ENCODE measurements at places on chromosomes 6 and 20.

DNA sequence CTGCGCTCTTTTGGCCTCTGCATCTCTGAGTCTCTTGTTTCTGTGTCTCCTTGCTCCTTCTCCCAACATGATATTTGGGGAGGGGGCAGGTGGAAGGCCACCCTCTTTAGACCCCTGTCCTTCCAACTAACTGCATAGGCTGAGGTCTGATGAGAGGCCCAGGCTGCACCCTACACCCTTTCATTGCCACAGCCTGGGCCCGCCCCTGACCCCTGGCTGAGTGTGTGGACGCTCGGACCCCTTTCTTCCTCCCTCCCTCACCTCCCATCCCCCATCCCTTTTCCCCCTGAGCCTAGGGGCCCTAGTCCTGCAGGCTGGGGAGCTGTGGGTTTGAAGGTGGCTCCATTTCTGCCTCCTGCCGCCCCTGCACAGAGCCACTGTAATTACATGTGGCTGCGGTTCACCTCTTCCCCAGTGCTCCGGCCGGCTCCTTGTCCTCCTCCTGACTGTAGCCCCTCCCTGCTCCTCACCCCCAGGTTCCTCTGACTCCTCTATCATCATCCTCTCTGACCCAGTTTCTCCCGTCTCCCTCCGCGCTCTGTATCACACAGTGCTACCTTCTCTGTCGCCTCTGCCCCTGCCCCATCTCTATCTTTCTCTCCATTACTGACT lies 6.8 kb downstream of the MDFI start:
- DNase-seq: no peak
- no peaks in the 10 kb centered on the region for H3K27me3 ChIP-seq
- no peak overlapping the region for H3K4me3 ChIP-seq
- H3K4me1 ChIP-seq: peaks cover 4% of the 10 kb centered on the region

- H3K27me3 ChIP-seq: no peaks in the 10 kb centered on the region
- H3K4me1 ChIP-seq: peaks cover 13% of the 10 kb centered on the region
- no peak overlapping the region for H3K4me3 ChIP-seq
- DNase-seq: no peak
Observed at GRCh38 chr6:53944543-53944942, 149.7 kb downstream of the LRRC1 start.

DNA sequence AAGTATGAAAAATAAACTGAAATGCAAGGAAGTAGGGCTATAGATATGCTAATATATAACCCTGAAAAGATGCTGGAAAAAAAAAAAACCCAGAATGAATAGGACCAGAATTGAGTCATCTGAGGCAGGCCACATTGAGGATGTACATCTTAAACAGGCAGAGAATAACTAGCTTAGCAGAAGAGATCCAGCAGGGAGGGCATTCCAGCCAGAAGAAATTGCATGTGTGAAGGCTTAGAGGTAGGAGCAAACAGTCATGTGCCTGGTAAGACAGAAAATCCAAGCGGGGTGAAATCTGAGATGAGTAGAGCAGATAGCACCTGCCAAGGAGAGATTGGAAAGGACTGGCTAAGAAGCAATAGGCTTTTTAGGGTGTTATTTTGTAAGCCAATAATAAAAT lies 2.6 kb downstream of the COL19A1 start:
- peaks cover 43% of the 10 kb centered on the region for H3K27me3 ChIP-seq
- no peak for DNase-seq
- no peaks in the 10 kb centered on the region for H3K36me3 ChIP-seq
- peaks cover 7% of the 10 kb centered on the region for H3K4me1 ChIP-seq
- no peak overlapping the region for H3K27ac ChIP-seq

DNA sequence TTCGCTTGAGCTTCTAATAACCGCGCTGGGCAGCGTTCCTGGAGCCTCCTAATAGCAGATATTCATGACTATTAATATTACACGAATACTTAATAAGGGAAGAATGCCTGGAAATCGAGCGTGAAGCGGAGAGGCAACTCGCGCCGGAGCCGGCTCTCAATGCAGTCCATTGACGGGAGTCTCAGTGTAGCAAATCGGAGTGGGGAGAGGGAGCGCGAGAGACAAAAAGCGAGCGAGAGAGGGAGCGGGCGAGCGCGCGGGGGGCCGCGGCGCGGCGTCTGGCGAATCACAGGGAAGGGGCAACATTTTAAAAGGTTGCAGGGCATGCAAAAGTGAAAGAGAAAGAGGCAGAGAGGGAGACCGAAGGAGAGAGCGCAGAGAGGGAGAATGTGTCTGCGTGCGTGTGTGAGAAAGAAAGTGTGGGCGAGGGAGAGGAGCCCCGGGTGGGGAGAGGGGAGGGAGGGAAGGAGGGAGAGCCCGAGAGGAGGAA lies 2.9 kb downstream of the TFAP2A start:
- DNase-seq: no peak
- H3K4me3 ChIP-seq: peak overlapping the region; percentile 73
- peaks cover 33% of the 10 kb centered on the region for H3K4me1 ChIP-seq

GRCh38 chr6:13267142-13267651 lies 61.1 kb downstream of the TBC1D7 start:
- no peak for DNase-seq
- H3K36me3 ChIP-seq: no peaks in the 10 kb centered on the region
- H3K4me3 ChIP-seq: no peak overlapping the region
- no peaks in the 10 kb centered on the region for H3K27me3 ChIP-seq
- no peak overlapping the region for H3K27ac ChIP-seq

GRCh38 chr6:134544737-134545136 lies 226.8 kb upstream of the SGK1 start:
- H3K4me1 ChIP-seq: no peaks in the 10 kb centered on the region
- no peak for DNase-seq
- H3K27me3 ChIP-seq: no peaks in the 10 kb centered on the region
- no peak overlapping the region for H3K4me3 ChIP-seq
- no peaks in the 10 kb centered on the region for H3K36me3 ChIP-seq

- DNase-seq: no peak
- H3K36me3 ChIP-seq: no peaks in the 10 kb centered on the region
- H3K27me3 ChIP-seq: no peaks in the 10 kb centered on the region
- H3K4me3 ChIP-seq: no peak overlapping the region
- H3K27ac ChIP-seq: no peak overlapping the region
Observed at GRCh38 chr6:91539456-91539855, 952.6 kb upstream of the MAP3K7 start.

GRCh38 chr6:154594496-154595198 lies 84.2 kb upstream of the CNKSR3 start:
- no peak overlapping the region for H3K27ac ChIP-seq
- no peak for DNase-seq
- no peaks in the 10 kb centered on the region for H3K36me3 ChIP-seq

- no peaks in the 10 kb centered on the region for H3K4me1 ChIP-seq
- H3K27ac ChIP-seq: no peak overlapping the region
- H3K4me3 ChIP-seq: no peak overlapping the region
- no peaks in the 10 kb centered on the region for H3K36me3 ChIP-seq
- DNase-seq: no peak
Observed at GRCh38 chr20:5327356-5327755, 10.6 kb upstream of the PROKR2 start.

DNA sequence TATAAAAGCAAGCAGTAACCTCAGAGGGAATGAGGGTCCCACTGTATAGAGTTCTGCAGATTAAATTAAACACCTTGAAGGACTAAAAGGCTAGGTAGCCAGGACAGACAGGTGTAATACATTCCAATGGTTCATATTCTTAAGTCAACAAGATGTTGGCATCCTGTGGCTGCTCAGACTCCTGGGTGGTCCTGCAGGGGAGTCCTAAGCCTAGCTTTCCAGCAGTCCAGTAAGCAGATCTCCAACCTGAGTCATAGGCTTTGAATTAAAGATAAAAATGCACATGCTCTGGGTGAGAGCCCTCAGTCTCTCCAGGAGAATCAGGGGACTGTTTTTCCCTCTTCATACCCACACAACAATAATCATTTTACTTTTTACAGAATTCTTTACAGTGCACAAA lies 307.3 kb upstream of the SUPT3H start:
- no peaks in the 10 kb centered on the region for H3K36me3 ChIP-seq
- H3K27ac ChIP-seq: no peak overlapping the region
- H3K27me3 ChIP-seq: no peaks in the 10 kb centered on the region
- no peaks in the 10 kb centered on the region for H3K4me1 ChIP-seq
- H3K4me3 ChIP-seq: no peak overlapping the region
- DNase-seq: no peak

GRCh38 chr6:45500924-45501816 lies 123.4 kb upstream of the SUPT3H start:
- H3K27ac ChIP-seq: no peak overlapping the region
- no peaks in the 10 kb centered on the region for H3K36me3 ChIP-seq
- no peak for DNase-seq
- H3K4me3 ChIP-seq: no peak overlapping the region
- H3K27me3 ChIP-seq: no peaks in the 10 kb centered on the region

DNA sequence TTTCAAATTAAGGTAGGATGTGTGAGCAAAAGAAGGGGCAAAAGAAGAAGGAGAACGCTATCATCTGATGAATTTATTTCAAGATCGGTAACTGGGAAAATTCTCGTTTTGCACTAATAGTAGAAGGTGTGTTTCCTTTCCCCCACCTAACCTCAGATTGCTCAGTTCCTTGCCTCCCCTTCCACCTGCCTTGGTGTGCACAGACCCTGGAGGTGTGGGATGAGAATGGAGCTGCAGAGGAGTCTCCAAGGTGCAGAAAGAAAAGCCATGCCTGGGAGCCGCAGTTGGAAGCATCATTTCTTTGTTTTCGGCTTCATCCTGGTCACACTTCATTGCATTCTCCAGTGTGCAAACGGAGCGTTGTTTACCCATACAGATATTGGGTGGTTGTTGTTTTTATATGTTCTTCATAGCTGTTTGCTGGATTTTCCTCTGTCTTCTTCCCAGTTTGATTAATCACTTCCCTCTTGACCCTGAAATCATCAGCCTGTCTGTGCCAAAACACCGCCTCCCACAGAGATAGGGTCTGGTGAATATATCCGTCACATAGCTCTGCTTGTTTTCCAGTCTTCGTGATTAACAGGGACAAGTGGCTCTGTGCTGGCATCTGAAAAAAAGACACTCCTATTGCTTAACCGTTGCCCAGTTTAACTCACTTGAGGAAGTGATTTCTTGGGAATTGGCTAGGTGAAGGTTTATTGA lies 40.2 kb upstream of the NEDD9 start:
- no peak overlapping the region for H3K4me3 ChIP-seq
- H3K27me3 ChIP-seq: no peaks in the 10 kb centered on the region
- DNase-seq: no peak
- H3K36me3 ChIP-seq: no peaks in the 10 kb centered on the region
- peaks cover 7% of the 10 kb centered on the region for H3K4me1 ChIP-seq

GRCh38 chr6:168724033-168724432 lies 283.0 kb downstream of the SMOC2 start:
- H3K27me3 ChIP-seq: peaks cover 3% of the 10 kb centered on the region
- H3K36me3 ChIP-seq: no peaks in the 10 kb centered on the region
- H3K4me1 ChIP-seq: no peaks in the 10 kb centered on the region
- no peak overlapping the region for H3K4me3 ChIP-seq
- no peak for DNase-seq
- H3K27ac ChIP-seq: no peak overlapping the region

GRCh38 chr6:52566201-52566600 lies 10.7 kb downstream of the TRAM2 start:
- no peaks in the 10 kb centered on the region for H3K27me3 ChIP-seq
- peaks cover 48% of the 10 kb centered on the region for H3K4me1 ChIP-seq
- no peak for DNase-seq
- no peak overlapping the region for H3K4me3 ChIP-seq

DNA sequence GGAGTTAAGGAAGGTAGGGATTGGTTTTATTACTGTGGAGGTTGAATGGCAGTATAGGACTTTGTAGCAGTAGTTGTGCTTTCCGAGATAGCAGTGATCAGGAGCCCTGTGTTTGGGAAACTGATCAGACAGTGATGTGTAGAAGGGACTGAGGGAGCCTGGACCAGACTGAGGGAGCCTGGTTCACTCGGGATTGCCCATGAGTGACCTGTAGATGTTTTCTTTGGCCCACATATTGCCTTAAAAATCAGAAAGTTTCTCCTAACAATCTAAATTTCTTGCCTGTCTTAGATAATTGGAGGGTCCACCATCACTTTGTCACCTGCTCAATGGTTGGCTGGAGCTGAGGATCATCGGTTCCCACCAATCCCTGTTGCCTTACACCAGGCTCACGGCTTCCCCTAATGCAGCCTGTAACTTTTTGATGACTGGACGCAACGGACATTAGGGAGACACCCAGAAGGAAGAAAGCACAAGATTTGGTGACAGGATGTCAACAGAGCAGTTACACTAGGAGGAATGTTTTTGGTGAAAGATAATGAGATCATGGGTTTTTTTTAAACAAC lies 1.1 kb downstream of the CDS2 start:
- peak overlapping the region; percentile 96 for H3K27ac ChIP-seq
- H3K4me3 ChIP-seq: peak overlapping the region; percentile 86
- H3K36me3 ChIP-seq: no peaks in the 10 kb centered on the region
- peaks cover 10% of the 10 kb centered on the region for H3K4me1 ChIP-seq
- DNase-seq: no peak
- H3K27me3 ChIP-seq: no peaks in the 10 kb centered on the region

- no peaks in the 10 kb centered on the region for H3K4me1 ChIP-seq
- no peak overlapping the region for H3K27ac ChIP-seq
- H3K4me3 ChIP-seq: no peak overlapping the region
- no peaks in the 10 kb centered on the region for H3K27me3 ChIP-seq
Observed at GRCh38 chr6:133184798-133185372, 56.3 kb upstream of the EYA4 start.

DNA sequence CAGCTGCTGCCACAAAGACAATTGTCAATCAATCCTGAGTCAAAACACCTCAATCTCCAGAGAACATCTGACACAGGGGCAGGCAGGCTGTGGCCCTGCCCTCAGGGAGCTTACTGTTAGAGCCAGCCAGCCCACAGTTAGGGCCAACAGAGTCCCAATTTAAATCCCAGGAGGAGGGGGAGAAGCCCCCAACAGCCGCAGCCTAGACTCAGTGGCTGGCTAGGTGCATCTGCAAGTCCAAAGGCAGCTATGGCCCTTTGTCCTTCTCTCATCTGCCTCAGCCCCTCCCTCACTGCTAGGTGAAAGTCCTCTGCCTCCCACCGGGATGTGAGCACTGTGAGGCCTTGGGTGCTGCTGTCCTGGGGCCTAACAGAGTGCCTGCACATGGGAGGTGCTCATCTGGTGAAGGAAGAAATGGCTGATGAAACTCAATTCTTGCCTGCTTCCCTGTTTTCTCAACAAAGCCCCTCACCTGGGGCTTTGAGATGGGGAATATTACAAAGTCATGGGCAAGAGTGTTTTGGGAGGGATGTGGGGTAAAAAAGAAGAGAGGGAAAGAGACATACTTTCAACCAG lies 33.7 kb upstream of the VEGFA start:
- H3K4me3 ChIP-seq: no peak overlapping the region
- no peak for DNase-seq
- H3K4me1 ChIP-seq: peaks cover 7% of the 10 kb centered on the region
- no peaks in the 10 kb centered on the region for H3K27me3 ChIP-seq
- H3K36me3 ChIP-seq: no peaks in the 10 kb centered on the region

DNA sequence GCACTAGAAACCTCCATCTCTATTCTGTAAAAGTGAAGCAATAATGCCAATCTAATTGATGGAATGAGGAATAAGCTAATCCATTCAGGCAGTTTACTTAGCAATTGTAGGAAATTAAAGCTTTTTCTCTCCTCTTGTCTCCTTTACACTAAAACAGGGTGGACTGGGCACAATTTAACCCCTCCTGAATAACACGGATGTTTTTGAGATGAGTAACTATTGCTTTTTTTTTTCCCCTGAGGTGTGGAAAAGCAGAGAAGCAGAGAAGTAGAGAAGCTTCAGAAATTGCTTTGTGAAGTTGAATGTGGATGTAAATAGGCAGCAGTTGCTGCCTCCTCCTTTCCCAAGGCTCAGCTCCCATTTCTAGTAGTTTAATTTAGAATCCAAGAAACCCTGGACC lies 40.0 kb upstream of the GCNT2 start:
- no peaks in the 10 kb centered on the region for H3K36me3 ChIP-seq
- H3K4me3 ChIP-seq: no peak overlapping the region
